ENCODE measurements at places on chromosomes 4 and X. TPM values are rescaled to one million over a fixed set of nuclear protein-coding genes. Genes with fewer than 3 reads are reported as not detected.

The MAGEA4 gene
- total RNA-seq, result not detected

The C4orf54 gene
- not detected for total RNA-seq

The PCDH18 gene
- total RNA-seq, result not detected

The NAA11 gene
- total RNA-seq, result not detected

The CCKAR gene
- not detected for total RNA-seq

The CXCL8 gene
- total RNA-seq, result 20.1 TPM

The STOX2 gene
- total RNA-seq, result 2.4 TPM

The RIPPLY1 gene
- not detected for total RNA-seq

The SPANXD gene
- not detected for total RNA-seq

The PPA2 gene
- total RNA-seq, result 71.3 TPM

The UGT2B17 gene
- not detected for total RNA-seq

The MAGEC1 gene
- 0.15 TPM for total RNA-seq

The NEIL3 gene
- total RNA-seq, result 12.1 TPM

All from A549 treated with ZK216348 at 1 μM for 4 hours (cell line).